ENCODE measurements at places on chromosomes 16 and 17.

GRCh38 chr16:10752843-10753523 is 9.3 kb downstream of the NUBP1 start:
- DNase-seq, result no peak

GRCh38 chr16:77896415-77897128 is 108.2 kb downstream of the VAT1L start:
- no peak for DNase-seq

- no peak for DNase-seq
These were observed 3.6 kb downstream of the SNTB2 start for GRCh38 chr16:69190598-69190997.

DNA sequence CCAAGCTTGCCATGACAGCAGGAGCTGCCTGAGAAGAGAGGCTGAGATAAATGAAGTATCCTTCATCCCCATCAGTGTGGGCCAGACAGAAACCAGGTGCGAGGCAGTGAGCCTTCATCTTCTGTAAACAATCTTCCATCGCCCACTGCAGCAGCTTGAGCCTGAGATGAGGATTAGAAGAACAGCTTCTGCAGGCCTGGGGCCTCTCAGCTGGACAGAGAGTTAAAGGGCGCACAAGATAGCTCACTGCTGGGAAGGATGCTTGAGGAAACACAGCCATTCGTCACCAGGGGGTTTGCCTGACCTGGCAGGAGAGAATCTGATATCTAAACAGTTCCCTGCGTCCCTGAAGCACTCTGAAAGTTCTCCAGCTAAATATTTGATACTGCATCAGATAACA is 27.1 kb downstream of the HOXB1 start:
- no peak for DNase-seq

DNA sequence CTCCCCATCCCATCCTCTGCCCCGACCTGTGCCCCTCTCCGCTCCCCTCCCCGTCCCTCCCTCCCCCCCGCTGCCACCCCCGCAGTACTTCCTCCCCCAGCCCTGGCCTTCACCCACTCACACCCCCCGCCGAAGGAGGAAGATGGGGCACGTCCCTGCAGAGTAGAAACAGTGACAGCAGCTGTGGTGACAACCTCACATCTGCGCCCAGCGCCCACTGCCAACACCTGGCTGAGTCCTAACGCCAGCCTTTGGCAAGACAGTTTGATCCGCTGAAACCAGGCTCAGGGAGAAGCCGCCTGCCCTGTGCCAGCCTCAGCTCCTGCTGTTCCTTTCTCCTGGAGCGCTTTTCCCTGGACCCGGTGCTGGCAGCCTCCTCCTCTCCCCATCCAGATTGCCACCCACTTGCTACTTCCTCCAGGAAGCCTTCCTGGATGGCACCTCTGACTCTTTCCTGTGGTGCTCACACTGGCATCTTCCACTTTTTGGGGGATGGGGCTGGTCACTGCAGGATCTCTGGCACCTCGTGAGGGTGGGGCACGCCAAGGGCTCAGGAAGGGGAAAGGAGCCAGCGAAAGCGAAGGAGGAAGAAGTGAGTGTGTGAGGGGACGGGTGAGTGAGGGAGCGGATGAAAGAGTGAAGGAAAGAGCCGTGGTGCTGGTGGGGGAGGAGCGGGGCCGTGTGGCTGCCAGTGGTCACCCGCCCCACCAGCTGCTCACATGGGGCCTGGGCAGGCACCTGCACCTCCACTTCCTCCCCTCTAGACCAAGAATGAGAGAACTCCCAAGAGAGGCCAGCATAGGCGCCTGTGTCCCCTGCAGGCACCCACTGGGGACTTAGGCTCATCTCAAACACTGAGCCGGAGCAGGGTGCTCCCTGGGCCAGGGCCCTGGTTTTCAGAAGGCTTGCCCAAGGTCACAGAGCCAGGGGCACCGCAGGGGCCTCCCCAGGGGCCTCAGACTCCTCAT is 27.0 kb downstream of the ZFPM1 start:
- no peak for DNase-seq

GRCh38 chr16:2175454-2175853 is 19.9 kb downstream of the TRAF7 start:
- no peak for DNase-seq

Data from ELR (cell line).